ENCODE measurements at places on chromosomes 5 and 9.

GRCh38 chr5:66469684-66470083 lies 126.5 kb upstream of the MAST4 start:
- no peak for DNase-seq

GRCh38 chr9:13431222-13431536 lies 151.7 kb upstream of the MPDZ start:
- DNase-seq: no peak

DNA sequence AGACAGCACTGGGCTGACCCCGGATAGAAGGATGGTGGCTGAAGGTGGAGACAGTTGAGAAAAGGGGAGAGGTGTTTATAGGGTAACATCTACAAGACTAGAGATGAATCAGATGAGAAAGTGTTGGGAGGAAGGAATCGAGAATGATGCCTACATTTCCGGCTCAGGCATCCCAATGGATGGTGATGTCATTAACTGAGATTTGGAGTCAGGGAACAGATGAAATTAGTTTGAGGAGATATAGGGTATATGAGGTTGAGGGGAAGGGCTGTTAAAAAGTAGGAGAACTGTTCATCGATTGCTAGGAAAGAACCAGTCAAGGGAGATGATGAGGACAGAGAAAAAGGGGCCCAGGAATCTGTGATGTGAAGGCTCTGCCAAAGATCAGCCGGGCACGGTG lies 24.7 kb upstream of the IQGAP2 start:
- DNase-seq: no peak

DNA sequence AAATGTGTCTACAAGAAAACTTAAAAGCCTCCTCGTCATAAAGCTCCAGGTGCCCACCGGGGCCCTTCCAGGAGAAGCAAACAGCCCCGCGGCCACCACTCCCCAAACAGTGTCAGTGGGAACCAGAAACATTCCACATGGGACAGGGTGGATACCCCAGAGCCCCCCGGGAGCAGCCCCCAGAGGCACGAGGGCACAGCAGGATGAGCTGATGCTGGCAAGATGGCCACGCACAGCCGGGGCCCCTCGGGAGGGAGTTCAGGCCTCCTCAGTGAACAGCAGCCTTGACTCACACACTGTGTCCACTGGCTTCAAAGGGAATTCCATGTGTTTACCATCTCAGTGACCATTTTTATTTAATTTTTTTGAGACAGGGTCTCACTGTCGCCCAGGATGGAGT lies 10.5 kb downstream of the EXD3 start:
- DNase-seq: no peak

DNA sequence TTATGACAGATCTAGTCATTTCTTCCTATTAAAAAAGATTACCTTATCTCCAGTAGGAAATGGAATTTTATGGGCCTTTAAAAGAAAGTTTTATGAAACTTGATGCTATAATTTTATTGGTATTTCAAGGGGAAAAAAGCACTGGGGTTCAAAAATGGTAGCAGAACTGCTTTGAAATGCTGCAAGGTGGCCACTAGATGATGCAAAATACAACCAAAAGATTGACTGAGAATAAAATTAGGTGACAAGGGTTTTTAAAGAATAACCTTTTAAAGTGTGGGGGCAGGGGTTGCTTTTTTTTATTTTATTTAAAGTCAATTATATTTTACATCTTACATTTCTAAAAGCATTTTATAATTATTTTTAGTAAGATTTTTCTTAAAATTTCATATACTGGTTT lies 61.7 kb downstream of the KLF9 start:
- no peak for DNase-seq

DNA sequence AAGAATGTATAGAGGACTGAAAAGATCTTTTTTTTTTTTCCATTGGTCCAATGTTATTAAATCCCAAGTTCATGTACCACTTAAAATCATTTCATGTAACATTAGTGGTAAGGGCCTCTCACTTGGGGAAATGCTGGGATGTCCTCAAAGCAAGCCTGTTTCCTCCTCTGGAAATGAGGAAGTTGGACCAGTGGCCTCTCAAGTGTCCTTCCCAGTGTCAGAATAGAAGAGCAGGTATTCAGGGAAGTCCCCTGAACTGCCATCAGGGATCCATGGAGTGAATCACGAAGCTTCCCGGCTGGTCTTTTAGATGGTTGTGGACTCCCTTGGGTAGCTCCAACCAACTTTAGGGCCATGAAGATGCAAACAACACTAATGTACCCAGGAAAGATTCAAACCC lies 55.2 kb upstream of the AFAP1L1 start:
- no peak for DNase-seq

DNA sequence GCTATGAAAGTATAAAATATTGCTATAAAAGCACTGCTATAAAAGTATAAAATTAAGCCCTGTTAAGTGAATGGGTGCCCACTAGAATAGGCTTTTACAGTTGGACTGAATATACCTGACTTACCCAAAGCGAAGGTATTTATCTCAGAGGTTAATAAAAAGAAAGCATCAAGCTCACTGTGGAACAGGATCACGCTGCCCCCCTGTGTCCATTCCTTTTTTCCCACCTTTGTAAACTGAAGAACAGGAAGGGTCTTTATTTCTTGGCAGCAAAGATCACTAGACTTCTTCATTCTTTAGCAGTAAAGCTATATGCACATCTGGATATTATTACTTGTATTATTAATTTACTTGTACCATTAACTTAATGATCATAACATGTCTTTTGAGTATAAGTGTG lies 22.1 kb upstream of the PLPP6 start:
- peak; percentile 41 for DNase-seq

DNA sequence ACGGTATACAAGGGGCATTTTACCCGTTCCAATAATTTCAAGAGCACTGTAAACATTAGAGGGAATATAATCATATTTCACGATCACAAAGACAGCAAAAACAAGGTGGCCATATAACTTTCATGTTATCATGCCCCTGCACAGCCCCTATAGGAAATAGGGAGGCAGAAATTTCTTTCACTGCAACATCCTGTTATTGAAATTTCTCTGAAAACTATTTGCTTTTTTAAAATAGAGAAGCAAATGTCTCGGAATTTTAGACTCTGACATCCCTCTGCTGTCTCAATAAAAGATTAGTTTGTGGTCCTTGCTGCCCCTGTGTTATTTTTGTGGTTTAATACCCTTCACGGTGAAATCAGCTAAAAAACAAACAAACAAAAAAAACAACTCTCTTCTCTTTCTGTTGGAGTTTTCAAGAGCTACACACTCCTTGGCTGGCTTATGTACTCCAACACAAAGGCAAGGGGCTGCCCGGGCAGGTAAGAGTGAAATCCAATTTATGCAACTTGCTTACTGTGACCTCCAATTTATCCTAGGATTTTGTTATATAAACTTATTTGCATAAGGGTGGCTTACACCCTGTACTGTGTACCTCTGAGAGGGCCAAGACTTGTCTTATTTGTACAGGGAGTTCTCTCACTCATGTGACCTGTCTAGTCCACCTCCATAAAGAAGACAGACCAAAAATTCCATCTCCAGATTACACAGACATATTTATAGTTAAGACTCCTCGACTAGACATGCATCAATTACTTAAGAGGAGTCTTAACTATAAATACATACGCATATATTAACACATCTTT lies 223.6 kb downstream of the MLLT3 start:
- no peak for DNase-seq

GRCh38 chr5:131706281-131706680 lies 71.3 kb upstream of the RAPGEF6 start:
- no peak for DNase-seq

DNA sequence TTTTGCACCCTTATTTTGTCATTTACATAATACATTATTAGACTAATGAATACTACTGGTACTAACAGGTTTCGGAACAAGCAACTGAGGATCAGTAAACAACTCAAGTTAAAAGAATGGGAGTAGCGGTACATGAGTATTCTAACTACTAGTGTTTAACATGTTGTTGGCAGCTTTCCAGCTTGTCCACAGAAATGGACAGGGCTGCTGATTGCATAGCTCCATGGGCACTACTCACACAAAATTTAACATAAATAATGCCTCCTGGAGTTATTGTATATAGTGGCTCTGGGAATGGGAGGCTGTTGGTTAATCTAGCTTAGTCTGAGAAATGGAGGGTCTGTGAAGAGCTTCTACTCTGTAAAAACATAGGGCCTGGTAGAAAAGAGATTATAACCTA lies 6.7 kb downstream of the NCBP1 start:
- DNase-seq: no peak

DNA sequence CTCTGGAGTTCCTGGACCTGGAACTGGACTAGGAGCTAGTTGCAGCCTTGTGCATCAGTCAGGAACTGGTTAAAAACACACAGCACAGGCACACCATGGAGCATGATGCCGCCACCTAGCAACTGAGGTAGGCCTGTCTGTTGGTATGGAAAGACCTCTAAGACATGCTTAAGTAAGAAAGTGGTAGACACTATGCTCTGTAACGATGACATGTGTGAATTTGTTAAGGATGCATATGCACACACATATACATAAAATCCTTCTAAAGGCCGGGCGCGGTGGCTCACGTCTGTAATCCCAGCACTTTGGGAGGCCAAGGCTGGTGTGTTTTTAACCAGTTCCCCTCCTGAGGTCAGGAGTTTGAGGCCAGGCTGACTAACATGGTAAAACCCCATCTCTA lies 136.9 kb upstream of the RASEF start:
- no peak for DNase-seq

- DNase-seq: no peak
Observed at GRCh38 chr5:142301540-142301939, 23.3 kb downstream of the SPRY4 start.

GRCh38 chr5:36305571-36306326 lies 4.0 kb upstream of the RANBP3L start:
- DNase-seq: peak; percentile 12

- no peak for DNase-seq
Observed at GRCh38 chr5:135211791-135212190, 177.8 kb upstream of the PITX1 start.

GRCh38 chr9:10387282-10387681 lies 225.5 kb downstream of the PTPRD start:
- DNase-seq: no peak

- DNase-seq: no peak
Observed at GRCh38 chr5:180688330-180689070, 39.1 kb upstream of the FLT4 start.

- DNase-seq: no peak
Observed at GRCh38 chr5:151902215-151902614, 22.4 kb downstream of the GLRA1 start.

DNA sequence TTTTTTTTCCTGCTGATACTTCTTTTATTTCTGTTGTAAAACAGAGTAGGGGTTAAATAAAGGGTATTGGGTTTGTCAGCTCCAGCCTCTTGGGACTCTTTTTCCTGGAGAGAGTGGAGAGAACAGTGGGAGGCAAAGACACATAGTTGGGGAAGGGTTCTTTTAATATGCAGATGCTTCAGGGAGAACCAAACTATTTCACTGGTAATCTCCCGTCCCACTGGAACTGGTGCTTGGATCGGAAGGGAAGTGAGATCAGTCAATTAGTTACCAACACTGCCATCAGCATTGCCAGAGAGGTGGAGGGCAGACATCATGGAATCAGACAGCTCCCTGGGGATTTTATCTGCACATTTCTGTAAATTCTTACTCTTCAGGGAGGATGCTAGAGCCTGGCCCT lies 47.6 kb upstream of the ELOVL7 start:
- DNase-seq: no peak

GRCh38 chr9:127589955-127590370 lies 22.1 kb upstream of the STXBP1 start:
- peak; percentile 39 for DNase-seq

- DNase-seq: no peak
Observed at GRCh38 chr9:110755179-110755578, 86.6 kb downstream of the MUSK start.

GRCh38 chr9:69140123-69140735 lies 33.8 kb upstream of the TJP2 start:
- no peak for DNase-seq

- no peak for DNase-seq
Observed at GRCh38 chr5:131679911-131680310, 44.9 kb upstream of the RAPGEF6 start.

- peak; percentile 78 for DNase-seq
Observed at GRCh38 chr9:136538599-136539426, 7.0 kb downstream of the NOTCH1 start.

DNA sequence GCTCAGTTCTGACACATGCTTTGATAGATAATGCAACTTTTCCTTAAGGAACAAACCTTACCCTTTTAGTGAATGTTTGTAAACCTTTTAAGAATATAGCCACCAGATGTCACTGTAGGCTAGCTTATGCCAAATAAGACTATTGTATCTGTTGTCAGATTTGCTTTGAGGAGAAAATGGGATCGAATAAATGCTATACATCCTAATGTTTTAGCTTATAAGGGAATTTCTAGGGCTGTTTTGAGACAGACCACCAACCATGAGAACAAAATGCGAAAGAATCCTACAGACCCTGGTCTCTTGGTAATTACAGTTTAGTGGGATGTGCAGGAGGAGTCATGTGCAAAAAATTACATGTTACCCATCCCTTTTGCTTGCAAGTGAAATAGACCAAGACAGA lies 127.6 kb upstream of the NMUR2 start:
- no peak for DNase-seq

GRCh38 chr5:59139695-59140094 lies 556.8 kb downstream of the RAB3C start:
- no peak for DNase-seq
